Left ventricle myocardium inferior (tissue), 1 donor: ENCODE measurements at places on chromosomes 12 and 14. TPM values are rescaled to one million over a fixed set of nuclear protein-coding genes. Genes with fewer than 3 reads are reported as not detected.

The BRMS1L gene
- total RNA-seq, result 14.2 TPM

The BHLHE41 gene
- 33.4 TPM for total RNA-seq

The LTBP2 gene
- 26.5 TPM for total RNA-seq

The KRT6A gene
- total RNA-seq, result not detected

The DDIT3 gene
- 20.4 TPM for total RNA-seq

The IPO4 gene
- 13.3 TPM for total RNA-seq

The IKZF4 gene
- 8.4 TPM for total RNA-seq

The SLC39A5 gene
- not detected for total RNA-seq

The PYGL gene
- total RNA-seq, result 5.8 TPM

The CAPZA3 gene
- not detected for total RNA-seq

The DPPA3 gene
- not detected for total RNA-seq

The NPFF gene
- not detected for total RNA-seq

The PPP1R36 gene
- 0.36 TPM for total RNA-seq

The KLHL33 gene
- 0.33 TPM for total RNA-seq
